ENCODE measurements at places on chromosomes 2 and 18.

GRCh38 chr2:209762563-209762962, 9.1 kb upstream of the UNC80 start:
- no peak for DNase-seq

- no peak for DNase-seq
Measured at GRCh38 chr2:113171334-113172075, 2.3 kb upstream of the PSD4 start.

- DNase-seq = no peak
Measured at GRCh38 chr18:62759704-62760402, 44.5 kb downstream of the PHLPP1 start.

GRCh38 chr18:27863780-27864430, 313.0 kb downstream of the CDH2 start:
- DNase-seq = no peak

- DNase-seq = no peak
Measured at GRCh38 chr2:121333834-121334558, 49.0 kb upstream of the TFCP2L1 start.

DNA sequence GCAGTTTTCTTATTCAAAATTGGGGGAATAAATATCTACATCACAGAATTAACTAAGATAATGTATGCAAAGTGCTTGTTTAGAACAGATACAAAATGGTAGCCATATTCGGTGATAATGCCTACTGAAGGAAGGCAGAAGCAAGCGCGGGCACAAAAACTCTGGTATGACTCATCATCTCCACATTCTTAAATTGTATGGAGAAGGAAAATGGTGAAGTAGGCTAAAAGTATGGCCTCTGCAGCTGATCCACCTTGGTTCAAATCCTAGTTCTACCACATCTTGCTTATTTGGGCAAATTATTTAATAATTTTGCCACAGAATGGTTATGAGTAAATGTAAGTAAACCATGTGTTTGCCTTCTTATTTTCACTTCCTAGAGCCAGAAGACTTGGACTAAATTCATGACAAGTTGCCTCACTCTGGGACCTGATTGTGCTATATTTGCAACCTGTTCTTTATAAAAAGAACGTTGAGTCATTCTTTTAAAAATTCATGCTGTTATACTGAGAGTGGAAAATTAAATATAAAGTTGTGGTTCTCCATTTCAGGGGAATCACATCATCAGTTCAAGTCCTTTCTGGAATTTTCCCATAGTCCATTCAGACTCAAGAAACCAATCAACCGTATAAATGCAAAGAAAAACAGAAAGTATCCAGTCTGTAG, 9.0 kb upstream of the CDK15 start:
- DNase-seq = no peak

GRCh38 chr2:177604271-177605065, 211.9 kb downstream of the AGPS start:
- DNase-seq = peak; percentile 62

- no peak for DNase-seq
Measured at GRCh38 chr2:145277922-145278321, 758.0 kb upstream of the ZEB2 start.

GRCh38 chr2:111522231-111522768, 361.7 kb downstream of the ANAPC1 start:
- DNase-seq = no peak

GRCh38 chr2:234632527-234633391, 135.9 kb upstream of the ARL4C start:
- no peak for DNase-seq
